ENCODE measurements at places on chromosomes 2 and 18.

- DNase-seq, result no peak
Measured at GRCh38 chr2:105580216-105580615, 164.5 kb upstream of the NCK2 start.

DNA sequence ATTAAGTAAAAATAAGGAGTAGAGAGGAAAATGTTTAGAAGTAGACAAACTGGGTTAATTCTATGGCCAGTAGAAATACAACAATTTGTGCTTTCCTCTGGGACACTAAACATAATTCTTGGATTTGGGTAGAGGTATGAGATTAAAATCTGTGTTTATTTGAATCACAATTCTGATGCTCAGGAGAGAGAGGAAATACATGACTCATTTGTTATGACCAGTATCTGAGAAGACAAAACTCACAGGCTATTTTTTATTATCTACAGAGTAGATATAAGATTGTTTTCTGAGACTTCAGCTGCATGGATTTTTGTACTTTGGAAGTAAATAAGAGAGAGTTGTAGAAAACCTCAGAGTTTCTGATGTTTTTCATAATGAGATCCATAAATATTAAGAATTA lies 315.7 kb upstream of the CWC22 start:
- no peak for DNase-seq

GRCh38 chr2:64730551-64731262 lies 77.0 kb upstream of the SERTAD2 start:
- peak; percentile 47 for DNase-seq

DNA sequence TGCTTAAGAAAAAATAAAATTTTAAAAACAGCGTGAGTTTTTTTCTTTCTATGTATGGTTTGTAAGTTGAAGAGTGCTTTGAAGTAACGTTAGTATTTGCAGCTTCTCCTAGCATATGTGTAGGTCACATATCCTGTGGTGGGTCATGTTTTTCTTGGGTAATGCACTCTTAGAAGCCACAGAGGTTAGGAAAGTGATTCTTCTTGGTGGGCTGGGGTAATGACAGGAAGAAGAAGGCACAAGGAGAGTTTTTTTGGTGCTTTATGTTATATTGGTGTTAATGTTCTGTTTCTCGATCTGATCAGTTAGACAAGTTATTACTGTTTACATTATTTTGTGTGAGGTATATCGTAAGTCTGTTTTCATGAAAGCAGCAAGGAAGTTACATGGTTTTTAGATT lies 109.0 kb downstream of the ICA1L start:
- no peak for DNase-seq

- no peak for DNase-seq
Measured at GRCh38 chr18:37578886-37579513, 13.4 kb upstream of the CELF4 start.

DNA sequence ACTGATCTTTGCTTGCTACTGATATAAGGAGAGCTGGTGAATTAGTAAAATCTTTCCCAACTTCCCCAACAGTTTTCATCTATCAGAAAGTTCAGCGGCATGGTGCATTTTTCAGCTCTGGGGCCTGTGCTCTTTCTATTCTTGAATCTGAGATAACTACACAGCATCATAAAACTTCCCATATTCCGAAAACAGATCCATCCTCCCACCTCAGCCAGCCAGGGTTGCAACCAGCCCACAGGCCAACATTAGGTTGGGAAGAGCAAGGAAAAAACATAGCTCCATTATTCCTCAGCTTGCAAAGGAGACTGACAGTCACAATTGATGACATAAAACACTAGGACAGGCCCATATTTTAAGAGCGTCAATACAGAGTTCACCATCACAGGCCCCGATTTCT lies 297.2 kb downstream of the SETBP1 start:
- DNase-seq, result no peak

DNA sequence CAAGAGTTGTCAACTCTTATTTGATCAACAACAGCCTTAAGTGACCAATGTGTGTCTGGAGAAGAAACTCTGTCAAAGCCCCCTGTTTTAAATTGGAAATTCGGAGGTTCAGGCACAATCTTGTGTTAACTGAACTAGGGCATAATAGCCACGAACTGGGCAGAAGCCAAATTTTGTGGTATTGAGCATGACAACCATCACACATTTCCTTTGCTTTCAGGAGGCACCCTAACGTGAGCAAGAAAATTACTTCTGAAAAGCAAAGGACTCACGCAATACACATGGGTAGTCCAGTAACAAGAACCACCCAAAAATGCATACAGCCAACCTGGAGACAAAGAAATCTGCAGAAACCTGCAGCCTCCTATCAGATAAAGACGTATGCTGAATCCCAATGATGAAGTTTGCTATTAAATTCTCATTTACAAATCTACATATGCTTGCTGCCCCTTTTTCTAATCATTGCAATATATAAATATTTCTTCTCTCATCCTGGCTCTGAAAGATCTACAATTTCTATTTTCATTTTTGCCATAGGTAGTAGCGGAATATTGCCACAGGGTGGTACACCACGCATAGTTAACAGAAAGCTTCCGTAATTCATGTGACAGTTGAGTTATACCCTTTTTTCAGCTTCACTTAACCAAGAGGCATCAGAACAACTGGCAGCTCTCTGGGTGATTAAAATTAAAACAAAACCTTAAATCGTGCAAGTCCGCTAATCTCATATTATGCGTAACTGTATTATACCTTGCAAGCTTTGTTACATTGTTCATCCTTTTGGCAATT lies 495.8 kb downstream of the NRXN1 start:
- no peak for DNase-seq

DNA sequence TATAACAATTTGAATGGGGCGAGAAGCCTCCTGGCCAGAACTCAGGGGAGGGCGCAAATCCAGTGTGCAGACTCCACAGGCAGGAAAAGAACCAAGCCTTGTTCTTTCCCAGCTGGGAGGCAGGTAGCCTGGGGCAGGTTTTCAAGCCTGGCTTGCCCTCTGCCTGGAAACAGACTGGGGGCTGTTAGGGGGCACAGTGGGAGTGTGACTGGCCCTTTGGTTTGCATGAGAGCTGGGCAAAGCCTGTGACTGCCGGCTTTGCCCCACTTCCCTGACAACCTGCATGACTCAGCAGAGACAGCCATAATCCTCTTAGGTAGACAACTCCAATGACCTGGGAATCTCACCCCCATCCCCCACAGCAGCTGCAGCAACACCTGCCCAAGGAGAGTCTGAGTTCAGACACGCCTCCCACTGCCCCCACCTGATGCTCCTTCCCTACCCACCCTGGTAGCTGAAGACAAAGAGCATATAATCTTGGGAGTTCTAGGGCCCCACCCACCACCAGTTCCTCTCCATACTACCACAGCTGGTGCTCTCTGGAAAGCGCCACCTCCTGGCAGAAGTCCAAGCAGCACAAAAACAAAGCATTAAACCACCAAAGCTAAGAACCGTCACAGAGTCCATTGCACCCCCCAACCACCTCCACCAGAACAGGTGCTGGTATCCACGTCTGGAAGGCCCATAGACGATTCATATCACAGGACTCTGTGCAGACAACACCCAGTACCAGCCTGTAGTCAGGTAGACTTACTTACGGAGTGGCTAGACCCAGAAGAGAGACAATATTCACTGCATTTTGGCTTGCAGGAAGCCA lies 402.5 kb downstream of the STK39 start:
- DNase-seq, result no peak

GRCh38 chr18:28529644-28530043 lies 352.7 kb upstream of the CDH2 start:
- DNase-seq, result no peak

GRCh38 chr2:126761981-126762878 lies 106.3 kb downstream of the GYPC start:
- DNase-seq, result peak; percentile 50

GRCh38 chr2:6864923-6865345 lies 773 bp downstream of the CMPK2 start:
- peak; percentile 18 for DNase-seq

DNA sequence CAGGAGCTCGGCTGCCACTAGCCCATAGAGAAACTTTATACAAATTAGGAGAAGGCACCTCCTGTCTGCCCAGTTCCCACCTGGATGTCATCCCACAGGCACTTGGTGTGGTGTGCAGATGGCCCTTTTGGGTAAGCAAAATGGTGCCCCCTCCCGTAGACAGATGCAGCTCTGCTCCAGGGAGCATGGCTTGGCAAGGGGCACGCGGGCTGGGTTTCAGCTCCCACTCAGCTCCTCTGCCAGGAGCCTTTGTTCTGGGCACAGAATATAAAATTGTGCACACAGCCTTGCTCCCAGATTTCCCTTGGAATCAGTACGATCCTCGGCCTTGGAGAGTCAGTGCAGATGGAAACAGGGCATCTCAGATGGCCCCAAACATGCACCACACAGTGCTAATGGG lies 20.3 kb upstream of the KCNF1 start:
- no peak for DNase-seq

Measured in CD4-positive, alpha-beta T cell treated with Interleukin-2 at 100 ng/mL for 4 hours (primary cell).